ENCODE measurements at places on chromosomes 13 and 19.

- no peak for DNase-seq
These were observed 62.4 kb upstream of the RNF113B start for GRCh38 chr13:98239162-98240076.

- DNase-seq, result no peak
These were observed 29.6 kb upstream of the TSC22D1 start for GRCh38 chr13:44605721-44606120.

DNA sequence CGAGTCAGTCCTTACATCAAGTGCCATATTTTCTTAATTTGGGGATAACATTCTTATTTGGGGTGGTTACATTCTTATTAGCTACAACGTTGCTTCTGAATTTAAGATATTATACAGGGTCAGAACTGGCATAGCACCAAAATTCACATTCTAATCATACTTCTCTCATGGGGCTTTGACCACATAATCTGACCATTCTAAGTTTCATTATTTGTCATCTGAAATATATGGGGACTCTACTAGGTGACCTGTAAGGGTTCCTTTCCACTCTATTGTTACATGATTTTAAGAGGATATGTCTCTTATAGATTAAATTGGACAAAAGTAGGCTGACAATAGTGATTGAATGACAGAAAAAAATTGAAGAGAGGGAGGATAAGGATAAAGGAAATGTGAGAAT is 536.5 kb downstream of the KCTD12 start:
- no peak for DNase-seq

DNA sequence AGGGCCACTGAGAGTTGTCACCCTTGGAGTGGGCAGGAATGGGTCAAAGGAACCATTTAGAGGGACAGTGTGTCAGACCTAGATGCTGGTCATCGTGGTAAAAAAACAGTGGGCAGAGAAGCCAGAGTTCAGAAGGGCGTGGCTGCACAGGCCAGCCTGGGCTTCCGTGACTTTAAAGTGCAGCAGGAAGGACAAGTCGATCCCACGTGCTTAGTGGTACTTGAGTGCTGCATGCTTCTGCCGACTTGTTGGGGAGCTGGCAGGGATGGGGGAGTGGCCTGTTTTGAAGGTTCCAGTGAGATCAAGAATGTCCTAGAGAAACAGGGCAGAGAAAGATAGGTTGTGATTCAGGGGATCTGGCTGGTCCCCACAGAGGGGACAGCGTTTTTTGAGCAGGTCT is 17.0 kb downstream of the LYL1 start:
- DNase-seq, result no peak

DNA sequence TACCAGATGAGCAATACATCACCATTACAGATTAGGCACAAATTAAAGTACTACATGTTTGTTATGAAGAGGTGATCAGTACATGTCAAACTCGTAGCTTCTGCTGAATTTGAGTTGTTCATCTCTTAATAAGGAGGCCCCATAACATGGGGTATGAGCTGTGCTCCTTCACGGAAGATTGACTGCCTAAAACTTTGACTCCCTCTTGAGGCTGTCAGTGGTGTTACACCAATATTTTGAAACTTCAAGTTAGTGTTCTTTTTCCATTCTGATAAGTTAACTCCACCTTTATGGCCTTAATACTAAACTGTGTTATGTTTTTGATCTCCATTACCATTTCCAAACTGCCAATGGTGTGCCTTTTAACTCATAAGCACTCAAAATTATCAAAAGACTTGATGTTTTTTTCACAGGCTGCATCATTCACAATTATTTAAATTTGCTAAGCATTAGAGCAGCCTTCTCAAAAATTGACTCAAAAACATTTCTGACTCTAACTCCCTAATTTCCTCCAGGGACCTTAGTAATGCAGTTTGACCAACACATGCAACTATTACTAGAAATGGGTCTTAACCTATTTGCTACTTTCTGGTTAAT is 1591.5 kb downstream of the PCDH9 start:
- peak; percentile 60 for DNase-seq

- no peak for DNase-seq
These were observed 526 bp downstream of the NFIX start for GRCh38 chr19:12995596-12996405.

- DNase-seq, result no peak
These were observed at the start of gene ZNF541 for GRCh38 chr19:47573071-47574026. Gene ZNF541 (minus strand): TSS chr19:47573148. CDS start chr19:47555856, 17,292 bp downstream.

- DNase-seq, result no peak
These were observed 23.6 kb downstream of the CACNG6 start for GRCh38 chr19:54014920-54015560.

- DNase-seq, result no peak
These were observed 28.6 kb upstream of the TCF3 start for GRCh38 chr19:1680976-1681375.

DNA sequence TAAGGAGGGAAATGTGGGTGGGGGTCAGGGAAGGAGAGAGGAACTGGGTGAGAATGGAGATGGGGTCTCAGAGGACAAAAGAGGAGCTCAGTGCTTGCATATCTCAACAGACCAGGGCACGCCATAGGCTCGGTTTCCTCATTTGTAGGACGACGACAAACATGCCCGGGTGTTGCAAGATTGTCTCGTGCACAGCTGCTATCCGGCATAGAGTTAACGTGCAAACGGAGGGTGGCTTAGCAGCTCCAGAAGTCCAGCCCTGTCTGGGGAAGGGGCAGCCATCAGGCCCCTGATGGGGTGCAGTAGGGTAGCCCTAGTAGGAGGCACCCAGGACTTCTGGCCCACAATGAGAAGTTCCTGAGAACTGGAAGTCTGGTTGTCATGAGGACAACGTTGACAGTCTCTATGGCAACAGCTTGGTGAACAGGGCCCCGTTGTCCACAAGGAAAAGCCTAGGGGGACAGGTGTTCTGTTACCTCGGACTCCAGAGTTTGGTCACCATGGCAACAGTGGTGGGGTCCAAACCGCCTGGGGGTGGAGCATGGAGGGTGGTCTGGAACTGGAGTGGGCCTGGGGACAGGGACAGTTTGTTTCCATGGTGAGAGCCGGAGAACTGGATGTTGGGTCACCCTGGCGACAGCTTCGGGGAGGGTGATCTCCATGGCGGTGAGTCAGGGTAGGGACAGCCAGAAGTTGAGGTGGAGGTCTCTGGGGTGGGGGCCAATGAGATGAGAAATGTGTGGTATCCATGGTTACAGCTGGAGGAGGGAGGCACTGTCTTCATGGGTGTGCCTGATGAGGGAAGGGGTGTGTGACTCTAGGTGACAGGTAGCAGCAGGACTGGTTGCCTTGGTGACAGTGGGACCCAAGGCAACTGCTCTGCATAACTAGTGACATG is 16.8 kb downstream of the TM6SF2 start:
- DNase-seq, result no peak

- no peak for DNase-seq
These were observed 151.6 kb downstream of the ZNF536 start for GRCh38 chr19:30523791-30524190.

- DNase-seq, result no peak
These were observed 17.3 kb downstream of the C13orf46 start for GRCh38 chr13:113956571-113956970.

DNA sequence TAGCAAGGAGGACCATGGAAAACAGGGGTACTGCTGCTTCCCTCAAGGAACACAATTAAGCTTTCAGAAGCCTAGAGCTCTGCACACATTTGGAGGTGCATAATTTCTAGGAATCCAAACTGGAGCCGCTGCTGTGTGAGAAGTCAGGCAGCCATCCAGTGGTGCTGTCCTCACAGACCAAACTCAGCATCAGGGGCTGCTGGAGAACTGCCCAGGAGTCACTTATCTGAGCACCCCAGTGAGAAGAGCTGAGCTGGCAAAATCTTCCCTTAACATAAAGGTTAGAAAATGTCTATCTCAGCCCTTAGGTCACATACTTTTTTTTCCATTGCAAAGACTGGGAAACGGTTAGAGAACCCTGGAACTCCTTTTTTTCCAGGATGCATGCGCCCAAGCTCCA is 72.8 kb downstream of the ATP7B start:
- no peak for DNase-seq

- DNase-seq, result no peak
These were observed 126.6 kb upstream of the MIR17HG start for GRCh38 chr13:91220872-91221271.

GRCh38 chr19:49210108-49210900 is 52.7 kb downstream of the TRPM4 start:
- no peak for DNase-seq

GRCh38 chr19:30471441-30471840 is 99.3 kb downstream of the ZNF536 start:
- DNase-seq, result no peak

GRCh38 chr13:46341112-46341711 is 45.8 kb downstream of the RUBCNL start:
- DNase-seq, result peak; percentile 20

DNA sequence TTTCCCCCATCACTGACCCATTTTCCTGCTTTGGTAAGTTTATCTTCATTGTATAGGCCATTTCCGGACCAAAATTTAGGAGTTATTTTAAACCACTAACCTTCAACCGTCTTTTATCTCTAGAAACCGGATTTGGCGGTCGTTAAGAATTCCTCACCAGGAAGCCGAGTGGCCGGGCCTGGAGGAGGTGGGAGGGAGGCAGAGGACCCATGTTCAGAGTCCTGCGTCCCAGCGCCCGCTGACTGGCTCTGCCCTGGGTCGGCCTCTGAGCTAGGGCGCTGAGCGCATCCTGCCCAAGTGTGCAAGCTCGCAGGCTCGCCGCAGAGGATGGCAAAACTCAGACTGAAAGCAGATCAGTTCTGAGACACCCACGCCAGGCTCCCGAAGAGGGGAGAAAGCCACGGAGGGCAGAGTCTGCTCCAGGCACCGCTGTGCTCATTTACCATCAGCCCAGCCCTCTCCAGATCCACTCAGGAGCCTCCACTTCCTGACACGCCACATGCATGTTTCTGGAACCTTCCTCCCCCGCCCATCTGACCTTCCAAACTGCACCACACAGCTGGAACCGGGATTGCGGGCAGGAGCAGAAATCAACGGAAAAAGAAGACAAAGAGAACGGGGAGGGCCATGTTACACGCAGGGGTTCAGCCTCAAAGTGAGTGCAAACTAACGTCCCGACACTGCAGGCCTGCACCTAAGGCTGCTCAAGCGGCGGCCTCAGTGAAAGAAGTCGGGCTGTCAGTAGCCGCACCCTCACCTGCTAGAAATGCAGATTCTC is 8.3 kb downstream of the COL4A1 start:
- no peak for DNase-seq

DNA sequence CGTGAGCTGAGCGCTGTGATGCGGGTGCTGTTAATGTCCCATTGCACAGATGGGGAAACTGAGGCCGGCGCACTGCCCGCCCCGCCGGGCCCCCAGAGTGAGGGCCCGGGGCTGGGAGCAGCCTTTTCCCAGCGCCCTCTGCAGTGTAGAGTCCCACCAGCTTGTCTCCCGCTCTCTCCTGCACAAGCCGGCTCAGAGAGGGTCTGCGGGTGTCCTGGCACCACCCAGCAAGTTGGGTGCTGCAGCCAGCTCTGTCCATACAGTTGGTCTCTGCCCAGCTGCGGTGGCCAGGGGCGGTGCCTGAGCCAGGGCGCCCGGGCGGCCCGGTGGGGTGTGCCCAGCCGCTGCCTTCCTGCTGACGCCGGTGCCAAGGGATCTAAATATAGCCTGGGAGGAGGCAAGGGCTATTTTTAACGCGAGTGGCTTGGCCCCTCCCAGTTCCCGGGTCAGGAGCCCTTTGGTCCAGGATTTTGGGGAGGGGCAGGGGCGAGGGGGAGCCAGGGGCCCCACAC is 19.3 kb downstream of the GADD45B start:
- no peak for DNase-seq

DNA sequence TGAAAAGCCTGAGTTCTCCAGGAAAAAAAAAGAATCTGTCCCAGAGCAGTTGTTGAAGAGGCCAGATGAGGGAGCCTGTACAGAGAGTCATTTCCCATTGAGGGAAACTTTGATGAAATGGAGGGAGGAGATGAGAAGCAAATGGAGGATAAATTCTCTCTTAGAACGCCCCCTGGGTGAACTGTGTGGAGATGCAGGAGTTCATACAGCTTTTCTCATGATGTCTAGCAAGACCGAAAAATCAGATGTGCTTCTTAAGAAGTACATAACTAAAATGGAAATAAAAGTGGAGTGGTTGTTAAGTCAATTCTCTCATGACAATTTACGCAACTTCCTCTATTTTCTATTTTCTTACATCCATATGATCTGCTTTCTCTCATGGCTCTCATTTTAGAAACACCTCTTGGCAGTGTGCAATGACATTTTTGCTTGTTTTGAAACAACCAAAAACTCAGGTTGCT is 1263.1 kb downstream of the PCDH9 start:
- DNase-seq, result no peak

DNA sequence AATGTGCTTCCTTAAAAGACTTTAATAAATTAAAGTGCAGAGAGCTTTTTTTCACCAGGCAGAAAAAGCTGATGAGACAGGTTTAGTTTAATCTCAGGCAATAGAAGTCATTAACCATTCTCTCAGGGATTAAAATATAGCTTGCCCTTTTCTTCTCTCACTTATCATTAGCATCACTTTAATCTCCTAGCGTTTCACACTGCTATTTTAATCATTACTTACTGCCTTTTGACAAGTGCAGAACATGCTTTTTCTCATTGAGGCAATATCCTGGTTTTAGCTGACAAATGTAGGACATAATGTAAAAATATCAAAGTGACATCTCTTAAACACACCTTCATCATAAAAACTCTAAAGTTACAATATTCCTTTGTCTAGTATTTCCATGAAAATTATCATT is 94.6 kb downstream of the DACH1 start:
- DNase-seq, result no peak

- DNase-seq, result peak; percentile 90
These were observed 373.5 kb downstream of the KCTD12 start for GRCh38 chr13:76512721-76513145.

DNA sequence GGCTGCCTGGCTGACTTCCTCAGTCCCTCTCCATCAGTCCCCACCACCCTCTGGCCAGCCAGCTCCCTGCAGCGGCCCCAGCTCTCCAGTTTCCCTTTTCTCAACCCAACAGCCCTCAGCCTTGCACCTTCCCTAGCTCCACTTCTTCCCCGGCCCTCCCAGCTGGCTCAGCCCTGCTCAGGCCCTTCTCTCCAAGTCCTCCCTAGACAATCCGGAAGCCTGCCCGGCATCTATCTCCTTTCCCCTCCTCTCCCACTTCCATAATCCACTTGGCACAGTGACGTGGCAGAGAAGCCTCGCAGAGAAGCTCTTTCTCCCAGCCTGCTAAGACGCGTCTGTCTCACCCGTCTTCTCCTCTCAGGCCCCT is 1.1 kb downstream of the UBXN6 start:
- peak; percentile 36 for DNase-seq
